ENCODE measurements at places on chromosomes 4 and X.

- no peak for DNase-seq
- peaks cover 2% of the 10 kb centered on the region for H3K27me3 ChIP-seq
- H3K4me3 ChIP-seq: no peak overlapping the region
These were observed 16.6 kb upstream of the HPGD start for GRCh38 chr4:174538876-174539250.

DNA sequence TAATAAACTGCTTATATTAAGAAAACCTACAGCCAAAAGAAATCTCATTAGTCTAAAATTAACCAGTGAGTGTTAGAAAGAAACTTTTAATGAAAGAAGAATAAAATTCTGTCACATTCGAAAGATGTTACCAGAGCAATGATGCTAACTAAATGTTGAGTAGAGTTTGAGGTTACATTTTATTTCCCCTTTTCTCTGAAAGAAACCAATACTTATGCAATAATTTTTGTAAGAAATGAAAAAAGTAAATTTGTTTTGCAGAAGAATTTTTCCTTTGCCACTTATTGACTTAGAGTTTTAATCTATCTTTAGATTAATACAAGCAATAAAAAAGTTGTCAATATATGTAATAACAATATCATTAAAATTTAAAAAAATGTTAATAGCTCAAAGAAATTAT is 574.0 kb upstream of the GALNTL6 start:
- H3K36me3 ChIP-seq: no peaks in the 10 kb centered on the region
- no peak overlapping the region for H3K4me3 ChIP-seq
- H3K27me3 ChIP-seq: no peaks in the 10 kb centered on the region
- H3K4me1 ChIP-seq: no peaks in the 10 kb centered on the region
- DNase-seq: no peak

- H3K27me3 ChIP-seq: peaks cover 4% of the 10 kb centered on the region
These were observed 63.2 kb downstream of the NPY1R start for GRCh38 chr4:163269166-163269565.

- no peaks in the 10 kb centered on the region for H3K36me3 ChIP-seq
- DNase-seq: no peak
- no peak overlapping the region for H3K27ac ChIP-seq
These were observed 81.3 kb upstream of the SCML1 start for GRCh38 chrX:17656035-17656418.

DNA sequence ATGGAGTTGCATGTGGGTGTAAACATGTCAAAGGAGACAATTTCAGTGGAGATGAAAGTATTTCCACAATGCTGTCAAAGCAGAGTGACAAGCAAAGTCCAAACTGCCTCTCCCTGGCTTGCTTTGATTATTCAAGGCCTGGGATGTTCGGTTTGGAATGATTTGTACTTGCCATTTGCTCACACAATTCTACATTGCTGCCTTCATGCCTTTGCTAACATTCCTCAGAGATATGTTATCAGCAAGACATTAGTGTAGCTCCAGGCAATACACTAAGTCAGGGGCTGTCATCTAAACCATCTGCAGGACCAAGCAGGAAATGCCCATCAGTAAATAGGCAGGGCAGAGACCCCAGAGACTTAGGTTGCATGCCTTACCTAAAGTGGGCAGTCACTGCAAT is 79.6 kb upstream of the C1QTNF7 start:
- peaks cover 6% of the 10 kb centered on the region for H3K27me3 ChIP-seq
- H3K36me3 ChIP-seq: no peaks in the 10 kb centered on the region
- H3K4me3 ChIP-seq: no peak overlapping the region
- no peak overlapping the region for H3K27ac ChIP-seq
- H3K4me1 ChIP-seq: peaks cover 21% of the 10 kb centered on the region
- DNase-seq: no peak

DNA sequence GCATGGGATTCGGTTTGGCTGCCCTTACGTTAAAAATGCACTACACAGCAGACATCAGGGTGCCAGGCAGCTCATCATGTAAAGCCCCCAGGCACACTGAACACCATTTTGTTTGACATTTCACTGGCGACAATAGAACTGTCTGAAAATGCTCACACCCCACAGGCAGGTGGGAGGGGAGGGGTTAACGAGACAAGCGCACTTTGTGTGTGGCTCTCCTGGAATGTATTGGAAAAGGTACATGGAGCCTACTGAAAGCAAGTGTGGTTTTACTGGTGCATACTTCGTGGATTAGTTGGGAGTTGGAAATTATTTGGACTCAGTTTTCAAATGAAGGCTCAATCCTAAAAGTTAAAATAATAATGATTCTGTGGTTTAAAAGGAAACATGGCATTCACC is 31.6 kb upstream of the PPARGC1A start:
- no peaks in the 10 kb centered on the region for H3K36me3 ChIP-seq
- H3K4me1 ChIP-seq: no peaks in the 10 kb centered on the region
- no peaks in the 10 kb centered on the region for H3K27me3 ChIP-seq
- no peak for DNase-seq
- no peak overlapping the region for H3K27ac ChIP-seq

DNA sequence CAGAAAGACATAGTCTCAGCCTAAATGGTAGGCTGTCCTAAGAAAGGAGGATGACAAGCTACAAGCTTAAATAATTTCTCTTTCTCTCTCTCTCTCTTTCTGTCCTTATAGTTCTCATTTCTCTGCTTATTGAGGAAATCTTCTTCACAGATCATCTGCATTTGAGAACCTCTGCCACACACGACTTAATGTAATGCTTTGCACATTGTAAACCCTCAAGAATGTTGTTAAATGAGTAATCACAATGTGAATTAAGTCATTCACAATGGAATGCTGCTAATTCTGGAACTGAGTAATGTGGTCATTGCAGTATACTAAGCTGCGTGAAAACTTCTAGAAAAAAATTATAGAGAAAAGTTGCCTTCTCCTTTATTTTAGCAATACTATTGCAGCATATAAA is 508.9 kb upstream of the FTHL17 start:
- no peaks in the 10 kb centered on the region for H3K36me3 ChIP-seq
- H3K4me1 ChIP-seq: no peaks in the 10 kb centered on the region
- H3K27me3 ChIP-seq: no peaks in the 10 kb centered on the region
- H3K4me3 ChIP-seq: no peak overlapping the region
- no peak overlapping the region for H3K27ac ChIP-seq

DNA sequence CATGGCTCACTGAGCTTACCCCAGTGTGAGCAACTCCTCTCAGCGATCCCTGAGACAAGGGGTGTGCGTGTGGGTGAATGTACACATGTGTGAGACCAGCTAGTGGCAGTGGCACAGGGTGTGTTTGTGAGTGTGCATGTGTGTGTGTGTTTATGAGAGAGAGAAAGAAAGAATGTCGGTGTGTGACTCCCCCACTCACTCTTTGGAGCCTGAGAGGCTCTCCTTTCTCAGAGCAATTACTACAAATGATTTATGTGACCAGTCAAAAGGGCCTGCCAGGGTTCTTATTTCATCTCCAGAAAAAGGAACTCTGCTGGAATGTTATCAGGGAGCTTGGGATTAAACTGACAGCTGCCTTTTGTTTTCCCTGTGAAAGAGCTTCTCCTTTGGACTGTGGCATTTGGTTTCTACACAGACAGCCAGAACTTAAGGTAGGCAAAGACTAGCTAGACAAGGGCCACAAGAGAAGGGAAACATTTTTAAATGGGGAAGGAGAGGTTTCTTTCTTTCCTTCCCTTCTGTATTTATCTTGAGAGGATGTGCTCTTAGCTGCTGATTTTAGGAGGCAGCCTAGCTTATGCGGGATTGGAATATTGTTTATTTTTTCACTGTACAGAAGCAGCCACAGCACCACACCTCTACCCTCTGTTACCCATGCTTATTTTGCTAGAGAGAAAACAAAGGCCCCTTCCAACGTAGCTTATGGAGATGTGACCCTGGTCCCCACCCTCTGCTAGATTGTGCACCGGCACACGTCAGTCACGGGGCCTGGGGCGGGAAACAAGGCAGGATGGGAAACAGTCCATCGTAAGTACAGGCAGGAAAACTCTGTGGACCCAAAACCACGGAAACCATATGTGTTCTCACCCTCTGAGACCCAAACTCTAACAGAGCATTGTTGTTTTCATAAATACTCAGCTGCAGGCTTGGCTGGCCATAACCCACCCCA is 143.5 kb downstream of the MGST2 start:
- no peak overlapping the region for H3K27ac ChIP-seq
- no peak for DNase-seq
- peaks cover 14% of the 10 kb centered on the region for H3K27me3 ChIP-seq
- peaks cover 9% of the 10 kb centered on the region for H3K4me1 ChIP-seq
- H3K36me3 ChIP-seq: no peaks in the 10 kb centered on the region

DNA sequence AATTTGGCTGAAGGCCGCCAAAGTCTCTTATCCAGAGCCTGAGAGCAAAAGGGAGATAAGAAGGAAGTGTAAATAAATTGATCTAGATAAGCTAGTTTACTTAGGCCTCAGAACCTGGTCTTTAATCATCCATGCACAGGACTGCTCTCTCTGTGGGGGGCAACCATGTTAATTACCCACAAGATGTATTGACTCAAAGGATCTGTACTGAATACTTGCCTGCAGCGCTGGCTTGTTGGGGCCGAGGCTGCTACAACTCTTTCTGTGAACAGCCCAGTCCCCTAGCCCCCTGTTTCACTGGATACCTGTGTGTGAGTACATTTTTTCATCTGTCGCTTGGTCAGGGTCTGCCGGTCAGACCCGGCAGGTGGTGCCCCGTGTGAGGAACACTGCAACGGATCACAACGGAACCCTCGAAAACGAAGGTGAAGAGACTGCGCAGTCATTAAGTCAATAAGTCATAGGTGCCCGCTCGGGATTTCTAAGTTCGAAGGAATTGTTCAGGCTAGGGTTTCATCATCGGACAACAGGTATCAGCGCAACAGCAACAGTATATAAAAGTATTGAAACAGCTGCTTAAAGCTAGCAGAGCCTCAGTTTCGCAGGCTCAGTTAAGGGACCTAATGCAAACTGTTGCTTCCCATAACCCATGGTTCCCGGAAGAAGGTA is 8.3 kb downstream of the MAGEA11 start:
- peaks cover 14% of the 10 kb centered on the region for H3K4me1 ChIP-seq
- no peaks in the 10 kb centered on the region for H3K36me3 ChIP-seq
- H3K27me3 ChIP-seq: no peaks in the 10 kb centered on the region
- no peak overlapping the region for H3K27ac ChIP-seq
- no peak overlapping the region for H3K4me3 ChIP-seq

- H3K4me1 ChIP-seq: no peaks in the 10 kb centered on the region
- no peaks in the 10 kb centered on the region for H3K27me3 ChIP-seq
- no peak overlapping the region for H3K27ac ChIP-seq
- H3K4me3 ChIP-seq: no peak overlapping the region
These were observed 252.0 kb downstream of the FBXW7 start for GRCh38 chr4:152283801-152284470.

GRCh38 chr4:38365748-38366310 is 298.2 kb upstream of the KLF3 start:
- no peaks in the 10 kb centered on the region for H3K4me1 ChIP-seq
- no peak for DNase-seq
- no peak overlapping the region for H3K27ac ChIP-seq
- H3K36me3 ChIP-seq: no peaks in the 10 kb centered on the region
- H3K27me3 ChIP-seq: no peaks in the 10 kb centered on the region
- H3K4me3 ChIP-seq: no peak overlapping the region

- H3K36me3 ChIP-seq: no peaks in the 10 kb centered on the region
- H3K27me3 ChIP-seq: no peaks in the 10 kb centered on the region
- H3K27ac ChIP-seq: no peak overlapping the region
These were observed 102.6 kb upstream of the SCML1 start for GRCh38 chrX:17634542-17635207.

GRCh38 chr4:30769093-30769492 is 48.9 kb downstream of the PCDH7 start:
- H3K4me1 ChIP-seq: no peaks in the 10 kb centered on the region
- H3K27ac ChIP-seq: no peak overlapping the region
- DNase-seq: no peak
- no peaks in the 10 kb centered on the region for H3K36me3 ChIP-seq
- H3K27me3 ChIP-seq: no peaks in the 10 kb centered on the region

- no peaks in the 10 kb centered on the region for H3K27me3 ChIP-seq
- no peak overlapping the region for H3K4me3 ChIP-seq
These were observed 391.2 kb upstream of the ADGRL3 start for GRCh38 chr4:60808726-60809485.

GRCh38 chr4:155667222-155667567 is 547 bp downstream of the GUCY1A1 start:
- H3K4me3 ChIP-seq: peak overlapping the region; percentile 88
- peaks cover 16% of the 10 kb centered on the region for H3K4me1 ChIP-seq
- H3K27ac ChIP-seq: no peak overlapping the region
- H3K36me3 ChIP-seq: no peaks in the 10 kb centered on the region
- peaks cover 25% of the 10 kb centered on the region for H3K27me3 ChIP-seq

GRCh38 chr4:42330002-42330592 is 67.2 kb upstream of the SHISA3 start:
- H3K27ac ChIP-seq: no peak overlapping the region
- no peak for DNase-seq
- peaks cover 3% of the 10 kb centered on the region for H3K4me1 ChIP-seq
- no peak overlapping the region for H3K4me3 ChIP-seq

DNA sequence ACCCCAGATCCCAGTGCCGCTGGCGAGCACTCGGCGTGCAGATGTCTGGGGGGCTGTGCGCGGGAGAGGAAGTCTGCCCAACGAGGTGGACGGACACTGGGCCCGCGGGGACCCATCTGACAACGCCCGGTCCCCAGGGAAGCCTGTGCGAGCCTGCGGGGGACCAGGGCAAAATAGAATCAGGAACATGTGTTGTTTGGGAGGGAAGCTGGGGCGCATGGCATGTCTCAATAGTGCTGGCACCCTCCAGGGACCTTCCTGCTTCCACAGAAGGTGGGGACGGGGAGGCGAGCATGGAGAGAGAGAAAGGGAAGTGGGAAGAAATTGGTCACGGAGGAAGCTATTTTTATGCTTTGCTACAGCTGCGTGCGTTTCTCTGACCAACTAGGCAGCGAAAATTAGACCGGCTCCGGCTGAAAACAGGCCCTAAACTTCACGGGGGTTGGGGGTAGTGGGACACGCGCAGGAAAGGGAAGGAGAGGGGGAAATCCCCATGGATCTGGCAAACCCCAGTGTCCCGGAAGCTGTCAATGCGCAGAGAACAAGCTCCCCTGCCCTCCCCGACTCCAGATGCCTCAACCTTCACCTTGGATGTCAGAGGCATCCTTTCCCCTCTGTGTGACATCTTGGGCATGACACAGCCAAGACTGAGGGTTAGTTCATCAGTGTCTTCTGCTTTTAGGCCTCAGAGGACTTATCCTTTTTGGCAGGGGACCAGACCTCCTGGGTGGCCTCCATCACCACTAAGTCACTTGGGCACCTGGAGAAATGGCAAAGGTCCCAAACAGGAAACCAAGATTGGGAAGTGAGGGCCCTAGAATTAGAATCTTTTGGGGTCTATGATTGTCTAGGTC is 169.8 kb upstream of the BCOR start:
- H3K4me3 ChIP-seq: peak overlapping the region; percentile 72
- H3K4me1 ChIP-seq: peaks cover 14% of the 10 kb centered on the region
- no peaks in the 10 kb centered on the region for H3K27me3 ChIP-seq
- H3K36me3 ChIP-seq: no peaks in the 10 kb centered on the region
- H3K27ac ChIP-seq: no peak overlapping the region
- DNase-seq: peak; percentile 15
